Activated CD4-positive, alpha-beta T cell treated with anti-CD3 and anti-CD28 coated beads, Interleukin-2, amount 50 U/mL, for 24 hours (primary cell): ENCODE measurements at places on chromosomes 1 and 21.

GRCh38 chr1:114455102-114455785, 55.8 kb downstream of the TRIM33 start:
- DNase-seq = no peak

- no peak for DNase-seq
These were observed 497.5 kb downstream of the RWDD3 start for GRCh38 chr1:95731466-95731865.

GRCh38 chr1:167130829-167131510, 37.1 kb downstream of the STYXL2 start:
- DNase-seq = no peak

- DNase-seq = no peak
These were observed 167.3 kb downstream of the FASLG start for GRCh38 chr1:172826096-172826741.

DNA sequence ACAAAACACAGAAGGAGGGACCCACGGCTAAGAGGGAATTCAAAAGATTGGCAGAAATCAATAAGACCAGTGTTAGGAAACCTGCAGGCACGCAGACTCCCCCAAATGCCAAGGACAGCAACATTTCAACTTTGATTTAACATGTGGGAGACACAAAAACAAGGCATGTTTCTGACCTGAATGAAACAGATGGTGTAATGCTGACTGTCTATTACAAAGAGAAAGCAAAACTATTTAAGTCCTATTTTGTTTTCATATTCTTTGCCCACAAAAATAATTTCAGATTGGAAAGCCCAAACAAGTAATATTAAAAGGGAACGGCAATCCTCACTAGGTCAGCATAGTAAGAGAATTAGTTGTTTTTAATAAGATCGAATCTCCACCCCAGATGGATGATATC, 107.9 kb downstream of the S1PR1 start:
- no peak for DNase-seq

- no peak for DNase-seq
These were observed 35.7 kb downstream of the NEK2 start for GRCh38 chr1:211639475-211640300.

DNA sequence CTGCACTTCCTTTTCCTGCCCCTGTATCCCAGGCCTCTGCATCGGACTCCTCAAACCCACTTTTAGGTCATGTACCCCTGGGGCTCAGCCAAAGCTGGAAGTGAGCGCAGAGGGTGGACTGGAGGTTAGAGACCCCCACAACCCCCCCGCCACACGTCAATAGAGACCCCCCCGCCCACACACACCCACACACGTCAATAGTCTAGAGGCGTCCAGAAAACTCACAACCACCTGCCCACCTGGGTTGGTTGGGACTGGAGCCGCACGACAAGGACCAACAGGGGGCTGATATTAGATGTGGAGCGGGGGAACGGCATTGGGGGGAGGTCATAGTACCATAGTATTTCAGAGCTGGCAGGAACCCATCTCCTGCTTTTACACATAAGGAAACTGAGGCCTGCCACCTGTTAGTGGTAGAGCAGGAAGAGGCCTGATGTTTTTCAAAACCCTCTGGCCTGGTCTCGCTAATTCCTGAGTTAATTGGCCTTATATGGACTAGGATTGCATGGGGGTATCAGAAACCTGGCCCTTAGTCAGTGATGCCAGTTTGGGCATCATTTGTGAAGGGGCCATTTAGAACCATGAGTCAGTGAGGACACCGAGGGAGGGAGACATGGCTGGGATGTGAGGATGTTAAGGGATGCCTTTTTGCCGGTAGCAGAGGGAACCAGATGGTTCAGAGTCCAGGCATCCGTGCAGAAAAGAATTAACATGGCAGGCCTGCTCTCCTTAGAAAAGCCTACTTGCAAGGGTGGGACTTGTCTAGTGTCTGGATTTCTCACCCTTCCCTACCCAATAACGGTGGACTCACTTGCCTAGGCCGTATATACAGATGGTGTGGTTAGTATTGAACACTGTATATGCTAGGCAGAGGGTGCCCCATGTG, 1.1 kb downstream of the NENF start:
- no peak for DNase-seq
